Germinal center (tissue), 1 donor: ENCODE measurements at places on chromosomes 2 and 18.

- no peak for DNase-seq
These were observed 26.1 kb downstream of the TGFA start for GRCh38 chr2:70527447-70528080.

GRCh38 chr2:240232961-240233884 is 92.8 kb upstream of the OTOS start:
- peak; percentile 92 for DNase-seq

DNA sequence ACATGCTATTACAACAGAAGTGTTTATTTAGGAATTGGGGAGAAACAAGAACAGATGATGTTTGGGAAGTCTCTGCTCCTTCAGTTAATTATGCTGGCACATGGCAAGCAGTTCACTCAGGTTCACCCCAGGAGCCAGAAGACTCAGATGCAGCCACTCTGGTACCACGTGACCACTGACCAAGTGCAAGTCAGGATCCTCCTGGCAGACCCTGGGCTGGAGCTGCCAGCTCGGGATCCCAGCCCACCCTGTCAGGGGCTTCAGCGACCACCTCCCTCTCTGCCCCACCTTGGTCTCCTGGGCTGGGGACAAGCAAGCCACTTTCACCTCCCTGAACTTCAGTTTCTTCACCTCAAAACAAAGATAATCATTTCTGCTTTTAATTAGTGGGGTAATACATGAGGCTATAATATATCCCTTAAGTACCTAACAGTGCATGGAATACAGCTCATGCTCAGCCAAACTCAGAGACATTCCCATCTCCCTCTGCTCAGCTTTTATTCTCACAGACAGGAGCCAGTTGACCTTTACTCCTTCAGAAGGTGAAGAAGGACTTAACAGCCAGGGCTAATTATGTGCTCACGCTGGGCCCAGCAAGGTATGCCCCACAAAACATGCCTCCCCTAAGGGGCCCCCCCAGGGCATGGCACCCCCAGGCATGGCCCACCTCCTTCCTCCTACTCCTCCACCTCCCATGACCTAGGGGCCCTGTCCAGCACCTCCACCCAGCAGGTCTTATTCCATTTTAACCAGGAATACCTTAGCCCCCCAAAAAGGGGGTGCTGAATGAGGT is 11.8 kb downstream of the CRACDL start:
- no peak for DNase-seq

GRCh38 chr2:178277741-178278197 is 83.5 kb downstream of the OSBPL6 start:
- DNase-seq = no peak

DNA sequence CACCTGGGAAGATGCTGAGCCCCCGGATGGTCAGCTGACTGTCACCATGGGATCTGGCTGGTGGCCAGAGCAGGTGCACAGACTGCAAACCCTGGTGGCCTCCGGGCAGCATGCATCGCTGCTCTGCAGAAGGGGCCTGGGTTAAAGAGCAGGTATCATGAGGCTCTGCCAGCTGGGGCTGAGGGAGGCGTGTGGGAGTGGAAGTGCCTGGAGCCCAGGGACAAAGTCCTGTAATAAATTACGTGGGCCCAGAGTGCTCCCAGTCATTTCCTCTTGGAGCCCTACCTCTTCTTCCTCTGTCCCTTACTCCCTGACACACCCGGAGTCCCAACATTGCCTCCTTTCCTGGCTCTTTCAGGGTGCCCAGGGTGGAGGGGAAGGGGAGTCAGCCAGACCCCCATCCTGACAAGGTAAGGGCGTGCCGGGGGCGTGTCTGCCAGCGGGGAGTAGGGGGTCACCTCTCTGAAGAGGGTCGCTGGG is at the start of gene MYO7B:
Gene MYO7B (plus strand): TSS at position 262 of the 480 bp plus-strand sequence. CDS start 24,040 bp downstream, outside the sequence.
- DNase-seq = no peak

DNA sequence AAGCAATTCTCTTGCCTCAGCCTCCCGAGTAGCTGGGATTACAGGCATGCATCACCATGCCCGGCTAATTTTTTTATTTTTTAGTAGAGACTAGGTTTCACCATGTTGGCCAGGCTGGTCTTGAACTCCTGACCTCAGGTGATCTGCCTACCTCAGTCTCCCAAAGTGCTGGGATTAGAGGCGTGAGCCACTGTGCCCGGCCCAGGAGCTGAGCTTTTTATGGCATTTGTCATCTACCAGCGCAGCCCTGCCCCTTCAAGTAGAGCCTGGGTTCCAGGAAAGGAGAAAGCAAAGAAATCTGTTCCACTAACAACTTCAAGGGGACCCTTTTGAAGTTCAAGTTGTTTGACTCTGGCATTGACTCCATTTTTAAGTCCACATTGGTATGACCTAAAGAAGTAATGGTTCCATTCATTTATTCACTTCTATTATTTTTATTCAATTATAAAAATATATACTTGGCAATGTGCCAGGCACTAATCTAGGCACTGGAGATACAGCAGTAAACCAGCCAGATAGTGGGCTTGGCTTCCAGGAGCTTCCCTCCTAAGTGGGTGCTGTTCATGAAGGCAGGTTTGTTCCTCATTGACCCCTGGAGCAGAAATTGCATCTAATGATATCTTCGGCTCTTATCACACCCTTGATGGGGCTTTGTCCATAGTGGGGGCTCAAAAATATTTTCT is 8.0 kb upstream of the SFTPB start:
- no peak for DNase-seq

DNA sequence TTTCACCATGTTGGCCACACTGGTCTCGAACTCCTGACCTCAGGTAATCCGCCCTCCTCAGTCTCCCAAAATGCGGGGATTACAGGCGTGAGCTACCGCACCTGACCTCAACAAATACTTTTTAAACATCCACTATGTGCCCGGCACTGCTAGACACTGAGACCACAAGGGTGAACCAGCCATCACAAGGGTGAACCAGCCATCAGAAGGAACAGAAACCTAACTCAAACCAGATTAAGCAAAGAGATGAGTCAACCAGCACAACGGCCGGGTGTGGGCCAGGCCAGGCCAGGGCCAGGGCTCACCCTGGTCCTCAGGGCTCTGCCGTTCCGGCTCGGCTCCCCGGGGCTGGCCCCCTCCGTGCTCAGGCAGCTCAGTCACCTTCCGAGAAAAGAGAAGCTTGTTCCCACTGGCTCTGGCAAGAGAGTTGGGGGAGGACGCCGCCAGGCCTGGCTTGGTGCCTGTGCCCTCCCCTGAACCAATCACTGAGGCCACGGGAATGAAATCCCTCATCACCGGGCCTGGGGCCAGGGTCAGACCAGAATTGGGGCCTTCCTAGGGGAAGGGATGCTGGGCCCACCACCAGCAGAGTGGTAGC is 4.4 kb downstream of the TEX44 start:
- no peak for DNase-seq

DNA sequence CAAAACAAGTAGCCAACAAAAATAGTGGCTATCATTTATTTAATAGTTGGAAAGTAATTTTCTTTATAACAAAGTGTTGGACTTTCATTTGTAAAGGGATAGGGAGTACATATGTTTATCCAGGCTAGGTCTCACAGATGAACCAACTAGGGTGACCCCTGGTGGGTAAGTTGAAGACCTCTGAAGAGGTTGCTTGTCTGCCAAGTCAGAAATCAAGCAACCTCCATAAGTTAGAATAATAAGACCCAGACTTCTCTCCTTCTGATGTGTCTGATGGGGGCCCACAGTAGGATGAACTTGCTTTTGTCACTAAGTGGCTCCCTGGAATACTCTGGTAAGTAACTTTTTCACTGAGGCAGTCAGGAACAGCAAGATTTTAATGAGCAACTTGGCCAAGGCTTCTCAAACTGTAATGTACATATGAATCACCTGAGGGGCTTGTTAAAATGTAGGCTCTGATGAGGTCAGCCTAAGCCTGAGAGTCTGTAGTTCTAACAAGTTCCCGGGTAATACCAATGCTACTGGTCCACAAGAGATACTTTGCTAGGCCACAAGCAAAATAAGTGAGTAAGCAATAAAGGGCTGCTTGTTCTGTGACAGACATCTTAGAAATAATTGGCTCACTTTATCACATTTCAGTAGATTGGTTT is 319.6 kb downstream of the PIK3C3 start:
- DNase-seq = no peak

DNA sequence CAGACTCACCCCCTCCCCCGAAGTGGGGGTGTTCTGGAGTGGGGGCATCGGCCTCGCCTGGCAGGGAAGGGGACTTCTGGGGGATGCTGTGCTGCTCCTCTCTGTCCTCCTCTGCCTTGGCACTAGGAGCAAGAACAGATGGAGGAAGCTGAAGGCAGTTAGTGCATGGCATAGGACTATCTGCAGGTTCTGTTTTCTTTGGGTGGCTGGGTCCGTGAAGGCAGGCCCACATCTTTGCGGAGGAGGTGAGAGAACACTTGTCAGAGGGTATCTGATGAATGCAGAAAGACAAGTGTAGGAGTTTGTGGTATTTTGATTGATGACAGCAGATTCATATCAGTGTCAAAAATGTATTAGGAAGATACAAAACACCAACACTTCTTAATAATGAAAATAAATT is 411.4 kb downstream of the TSN start:
- no peak for DNase-seq

GRCh38 chr2:124180635-124181034 is 155.5 kb downstream of the CNTNAP5 start:
- DNase-seq = no peak

- no peak for DNase-seq
These were observed 12.1 kb downstream of the SPIRE1 start for GRCh38 chr18:12645751-12646203.

GRCh38 chr2:183186296-183186695 is 62.1 kb downstream of the NUP35 start:
- DNase-seq = no peak

GRCh38 chr2:72198532-72199241 is 51.0 kb upstream of the CYP26B1 start:
- no peak for DNase-seq

- no peak for DNase-seq
These were observed 197.1 kb downstream of the RDH14 start for GRCh38 chr2:18363348-18363747.

DNA sequence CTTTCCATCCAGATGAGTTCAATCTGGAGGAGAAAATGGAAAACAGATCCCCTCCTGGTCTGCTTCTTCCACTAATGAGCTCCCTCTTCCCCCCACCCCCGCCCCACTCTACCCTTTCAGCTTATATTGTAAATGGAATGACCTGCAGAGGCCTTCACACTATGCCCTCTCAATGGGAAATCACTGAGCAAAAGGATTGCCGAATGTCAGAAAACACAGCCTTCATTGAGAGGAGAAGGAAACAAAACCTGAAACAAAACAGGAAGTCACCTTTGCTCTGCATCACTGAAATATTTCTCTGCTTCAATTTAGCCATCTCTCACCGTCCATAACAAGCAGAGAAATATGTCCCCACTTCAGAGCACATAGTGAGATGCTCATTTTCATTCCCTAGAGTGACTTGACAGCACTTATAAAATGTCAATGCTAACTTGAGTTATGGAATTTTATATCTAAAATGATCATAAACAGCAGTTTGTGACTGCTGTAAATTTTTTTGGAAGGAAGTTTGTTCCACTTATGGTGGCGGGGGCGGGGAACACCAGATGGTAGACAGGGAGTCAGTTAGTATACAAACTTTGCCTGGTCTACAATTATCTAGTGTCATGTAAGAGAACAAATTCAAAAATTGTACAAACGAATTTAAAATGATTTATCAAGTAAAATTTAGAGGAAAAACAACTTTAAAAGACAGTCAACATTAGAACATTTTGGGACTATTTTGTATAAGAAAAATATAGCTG is 1.8 kb upstream of the FRZB start:
- peak; percentile 22 for DNase-seq

- no peak for DNase-seq
These were observed 45.8 kb downstream of the AQP12A start for GRCh38 chr2:240737512-240737911.

- no peak for DNase-seq
These were observed 130.0 kb downstream of the MBD2 start for GRCh38 chr18:54094474-54094873.
